Chondrocyte (in vitro differentiated cells): ENCODE measurements at places on chromosomes 4 and X. TPM values are rescaled to one million over a fixed set of nuclear protein-coding genes. Genes with fewer than 3 reads are reported as not detected.

DNA sequence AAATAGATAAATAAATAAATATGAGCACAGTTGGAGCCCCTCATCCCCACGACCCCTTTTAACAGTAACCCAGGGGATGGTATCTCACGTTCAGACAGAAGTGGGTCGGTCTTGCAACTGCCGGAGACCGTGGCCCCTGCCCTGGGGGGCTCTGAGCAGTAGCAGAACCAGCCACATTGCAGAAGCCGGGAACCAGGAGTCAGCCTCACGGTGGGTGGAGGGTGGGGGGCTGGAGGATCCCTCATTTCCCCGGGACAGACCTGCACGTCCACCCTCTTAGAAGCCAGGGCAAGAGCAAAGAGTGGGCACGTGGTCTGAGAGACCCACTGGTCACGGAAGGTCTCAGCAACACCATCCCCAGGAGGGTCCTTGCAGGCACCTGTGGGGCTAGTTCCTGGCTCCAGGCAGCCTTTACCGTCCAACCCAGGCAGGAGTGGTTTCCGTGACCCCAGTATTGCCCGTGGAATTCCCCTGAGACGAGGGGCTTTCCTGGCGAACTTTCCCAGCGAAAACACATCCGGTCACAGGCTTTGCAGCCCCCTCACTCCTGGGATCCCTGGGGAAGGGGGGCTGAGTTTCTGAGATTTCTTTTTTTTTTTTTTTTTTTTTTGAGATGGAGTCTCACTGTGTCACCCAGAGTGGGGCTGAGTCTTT is 8.8 kb upstream of the IL3RA start:
- peaks cover 8% of the 10 kb centered on the region for H3K27me3 ChIP-seq
- no peaks in the 10 kb centered on the region for H3K4me1 ChIP-seq
- no peak overlapping the region for H3K27ac ChIP-seq
- no peak for DNase-seq
- no peak overlapping the region for H3K4me3 ChIP-seq
- H3K36me3 ChIP-seq: no peaks in the 10 kb centered on the region

- no peak overlapping the region for H3K4me3 ChIP-seq
- DNase-seq: no peak
- peaks cover 8% of the 10 kb centered on the region for H3K4me1 ChIP-seq
Observed at GRCh38 chr4:15938182-15938581, 358 bp downstream of the FGFBP1 start.

DNA sequence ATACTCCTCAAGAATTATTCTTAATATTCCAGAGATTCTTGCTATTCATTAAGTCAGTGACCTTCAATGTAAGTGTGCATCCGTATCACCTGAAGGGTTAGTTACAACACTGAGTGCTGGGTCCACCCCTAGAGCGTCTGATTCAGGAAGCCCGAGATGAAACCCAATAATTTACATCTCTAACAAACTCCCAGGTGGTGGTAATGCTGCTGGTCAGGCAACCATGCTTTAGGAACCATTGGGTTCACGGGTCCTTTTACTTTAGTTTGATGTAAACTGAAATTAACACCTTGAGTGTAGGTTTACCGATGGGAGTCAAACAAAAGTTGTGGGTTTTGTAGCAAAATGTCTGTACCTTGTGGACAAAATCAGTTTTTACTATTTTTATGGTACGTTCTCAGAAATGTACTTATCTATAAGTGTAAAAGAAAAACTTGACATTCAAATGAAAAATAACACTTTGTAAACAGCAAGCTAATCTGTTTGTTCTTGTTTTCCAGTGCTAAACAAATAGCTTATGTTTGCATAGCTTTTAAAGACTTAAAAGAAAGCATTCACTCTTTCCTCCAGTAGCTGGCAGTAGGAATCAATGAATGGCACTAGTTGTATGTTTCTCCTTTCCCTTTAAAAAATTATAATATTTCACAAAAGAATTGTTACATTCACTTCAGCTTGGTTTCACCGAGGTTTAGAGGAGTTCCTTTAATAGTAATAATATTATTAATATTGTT is 32.7 kb downstream of the ACE2 start:
- no peaks in the 10 kb centered on the region for H3K36me3 ChIP-seq
- H3K27me3 ChIP-seq: peaks cover 34% of the 10 kb centered on the region
- H3K4me3 ChIP-seq: no peak overlapping the region

The LNX1 gene
- 1.1 to 2.3 TPM (median 1.8 TPM) in 3 replicates for total RNA-seq

- H3K36me3 ChIP-seq: no peaks in the 10 kb centered on the region
- peak overlapping the region; percentile 65 for H3K4me3 ChIP-seq
- no peak for DNase-seq
- no peaks in the 10 kb centered on the region for H3K27me3 ChIP-seq
Observed at GRCh38 chrX:9342561-9343051, 122.3 kb upstream of the TBL1X start.
